ENCODE measurements at places on chromosomes 2 and 18.
A peak's percentile ranks its signal among the peaks of the same experiment; 100 is the strongest.

DNA sequence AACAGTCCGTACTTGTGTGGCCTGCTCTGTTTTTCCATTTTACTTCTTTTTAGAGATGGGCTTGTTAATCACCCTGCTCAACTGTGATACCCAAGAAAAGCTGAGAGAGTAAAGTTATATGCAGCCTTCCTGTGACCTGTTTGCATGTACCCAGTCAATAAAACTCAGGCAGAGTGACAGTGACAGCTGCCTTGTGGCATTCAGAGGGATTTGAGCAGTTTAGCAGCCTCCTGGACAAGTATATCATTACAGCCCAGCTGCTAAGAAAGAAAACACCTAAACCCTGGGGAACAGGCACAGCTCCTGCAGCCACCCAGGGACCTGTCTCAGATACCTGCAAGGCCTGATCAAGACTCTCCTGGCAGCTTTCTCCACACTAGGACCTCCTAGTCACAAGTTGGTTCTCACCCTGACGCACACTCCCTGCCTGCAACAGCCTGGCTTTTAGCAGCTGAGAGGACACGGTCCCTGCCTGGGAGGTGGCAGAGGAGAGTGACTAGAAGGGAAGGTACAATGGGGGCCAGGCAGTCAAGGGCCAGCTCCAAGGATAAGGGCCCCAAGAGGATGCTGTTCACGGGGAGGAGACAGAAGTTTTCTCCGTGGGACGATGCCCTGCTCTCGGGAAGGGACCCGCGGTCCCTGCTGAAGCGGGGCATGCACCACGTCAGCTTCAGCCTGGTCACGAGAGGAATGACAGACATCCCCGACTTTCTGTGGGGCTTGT is at the start of gene LRRC30:
LRRC30 (plus strand) TSS at position 464 of the 724 bp plus-strand sequence; CDS start at position 514, 50 bp downstream.
- no peak for DNase-seq

GRCh38 chr18:3660739-3661515 is 211.0 kb downstream of the TGIF1 start:
- DNase-seq: peak; percentile 78

GRCh38 chr2:28960401-28960800 is 20.7 kb upstream of the TOGARAM2 start:
- DNase-seq: no peak

- DNase-seq: no peak
These were observed 74.4 kb downstream of the RIF1 start for GRCh38 chr2:151484100-151484499.

DNA sequence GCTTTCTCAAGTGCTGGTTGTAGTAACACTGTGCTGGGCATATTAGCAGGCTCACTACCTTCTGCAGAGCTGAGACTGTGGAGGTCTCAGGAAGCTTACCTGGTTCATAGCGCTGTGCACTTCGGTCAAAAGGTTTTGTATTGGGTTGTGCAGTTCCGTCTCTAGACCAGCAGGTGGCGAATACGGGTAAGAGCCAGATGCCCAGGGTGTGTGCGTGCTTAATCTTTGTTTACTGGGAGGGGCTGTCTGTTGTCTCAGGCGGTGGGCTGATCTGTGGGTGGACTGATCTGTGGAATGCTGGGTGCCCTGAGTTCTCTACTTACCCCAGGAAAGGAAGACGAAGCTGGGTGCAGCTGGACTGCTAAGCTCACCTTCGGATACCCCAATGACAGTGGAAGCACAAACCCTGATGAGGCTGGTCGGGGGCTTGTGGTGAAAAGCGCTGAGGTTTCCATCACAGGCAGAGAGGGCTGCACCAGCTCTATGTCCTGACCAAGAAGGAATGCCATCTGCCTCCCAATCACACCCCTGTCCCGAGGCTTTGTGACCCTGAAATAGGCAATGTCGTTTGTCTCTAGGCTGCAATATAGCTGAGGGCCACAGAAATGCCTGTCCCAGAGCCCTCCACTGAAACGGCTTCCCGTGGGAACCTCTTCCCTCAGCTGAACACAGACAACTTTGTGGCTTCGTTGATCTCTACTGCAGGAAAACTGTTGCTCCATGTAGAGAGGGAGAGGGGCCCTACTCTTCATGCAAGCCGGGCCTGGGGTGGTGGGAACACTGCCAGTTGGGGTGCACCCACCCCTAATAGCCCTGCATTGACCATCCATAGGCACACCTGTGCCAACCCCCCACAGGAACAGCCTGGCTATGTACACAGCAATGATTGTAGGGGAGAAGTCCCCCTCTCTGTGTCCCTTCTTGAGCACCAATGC is 45.9 kb upstream of the FAM117B start:
- DNase-seq: peak; percentile 84

All from hematopoietic multipotent progenitor cell treated with erythropoietin and hydrocortisone succinate and interleukin-3 and kit ligand, for 8 days (in vitro differentiated cells).